Sigmoid colon (tissue), 7 donors: ENCODE measurements at places on chromosomes 13 and 19. TPM values are rescaled to one million over a fixed set of nuclear protein-coding genes. Genes with fewer than 3 reads are reported as not detected.

- DNase-seq = no peak
Measured at GRCh38 chr13:37175996-37176395, 70.5 kb upstream of the CSNK1A1L start.

- no peak for DNase-seq
Measured at GRCh38 chr13:29429286-29429900, 166.1 kb downstream of the SLC7A1 start.

GRCh38 chr19:45866400-45867176 lies 2.5 kb downstream of the FOXA3 start:
- no peak for DNase-seq

GRCh38 chr19:2271234-2272103 lies 10.5 kb downstream of the PEAK3 start:
- no peak for DNase-seq

- DNase-seq = no peak
Measured at GRCh38 chr13:83780227-83780626, 102.0 kb downstream of the SLITRK1 start.

- DNase-seq = no peak
Measured at GRCh38 chr13:40152145-40152544, 496.7 kb downstream of the COG6 start.

DNA sequence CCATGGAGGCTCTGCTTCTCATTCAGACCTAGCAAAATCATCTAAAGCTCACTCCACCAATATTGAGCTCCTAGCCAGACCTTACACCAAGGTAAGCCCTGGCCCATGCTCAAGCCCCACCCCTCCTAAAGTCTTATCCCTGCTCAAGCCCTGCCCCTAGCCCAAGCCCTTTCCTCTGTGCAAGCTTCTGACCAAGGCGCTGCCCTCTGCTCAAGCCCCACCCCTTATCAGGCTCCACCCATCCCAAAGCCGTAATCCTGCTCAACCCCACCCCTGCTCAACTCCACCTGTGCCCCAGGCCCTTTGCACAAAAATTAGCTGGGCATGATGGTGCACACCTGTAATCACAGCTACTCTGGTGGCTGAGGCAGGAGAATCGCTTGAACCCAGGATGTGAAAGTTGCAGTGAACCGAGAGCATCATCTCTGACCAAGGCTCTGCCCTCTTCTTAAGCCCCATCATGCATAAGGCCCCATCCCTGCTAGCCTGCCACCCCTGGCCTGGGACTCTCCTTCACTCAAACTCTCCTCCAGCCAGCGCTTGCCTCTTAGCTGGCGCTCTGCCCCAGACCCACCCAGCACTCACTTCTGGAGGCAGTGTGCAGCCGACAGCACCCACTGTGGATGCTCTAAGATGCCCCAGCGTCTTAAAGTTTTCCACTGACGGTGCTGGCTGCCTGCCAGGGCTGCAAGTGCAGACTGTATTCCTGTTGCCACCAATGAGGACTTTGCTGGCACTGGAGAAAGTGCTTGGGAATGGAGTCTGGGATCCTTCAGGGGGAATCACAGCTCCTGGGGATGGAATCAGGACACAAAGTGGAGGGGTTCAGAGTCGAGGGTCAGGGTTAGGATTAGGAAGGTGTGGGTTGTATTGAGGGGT lies 16.5 kb downstream of the KLK4 start:
- DNase-seq = peak; percentile 84

DNA sequence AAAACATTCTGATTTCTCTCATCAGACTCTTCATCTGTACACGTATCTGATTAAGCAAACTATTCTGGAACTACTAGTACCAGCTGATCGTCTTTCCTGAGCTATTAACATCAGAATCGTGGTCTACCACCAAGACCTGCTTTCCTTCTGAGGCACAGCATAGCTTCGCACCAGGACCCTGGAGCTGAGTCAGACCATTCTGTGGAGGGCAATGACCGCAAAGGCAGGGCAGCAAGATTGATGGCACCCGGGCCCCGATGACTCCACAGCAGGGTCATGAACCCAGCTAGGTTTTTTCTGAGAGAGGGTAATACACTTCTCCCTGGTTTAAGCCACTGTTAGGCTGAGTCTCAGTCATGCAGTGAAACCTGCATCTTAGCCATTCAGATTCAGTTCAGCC lies 158.7 kb upstream of the GPR12 start:
- DNase-seq = no peak

GRCh38 chr13:110334256-110334655 lies 27.2 kb downstream of the COL4A2 start:
- DNase-seq = peak; percentile 69

- DNase-seq = no peak
Measured at GRCh38 chr13:45925151-45925550, 73.6 kb upstream of the SIAH3 start.

DNA sequence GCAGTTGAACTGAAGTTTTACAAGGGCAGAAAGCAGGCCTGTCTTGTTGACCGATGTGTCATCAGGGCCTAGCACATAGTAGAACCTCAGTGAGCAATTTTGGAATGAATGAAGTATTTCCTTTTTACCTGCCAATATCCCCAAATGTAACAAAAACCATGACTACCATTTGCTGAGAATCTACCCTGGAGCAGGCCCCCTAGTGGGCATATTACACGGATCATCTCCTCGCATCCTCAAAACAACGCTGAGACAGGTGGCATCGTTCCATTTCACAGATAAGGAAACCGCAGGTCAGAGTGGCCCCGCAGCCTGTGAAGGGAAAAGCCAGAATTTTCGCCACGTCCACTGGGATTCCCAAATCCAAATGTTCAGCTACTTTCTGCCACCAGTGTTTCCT lies 77.9 kb downstream of the CACNA1A start:
- DNase-seq = no peak

- DNase-seq = no peak
Measured at GRCh38 chr13:50236898-50237318, 221.7 kb downstream of the KCNRG start.

DNA sequence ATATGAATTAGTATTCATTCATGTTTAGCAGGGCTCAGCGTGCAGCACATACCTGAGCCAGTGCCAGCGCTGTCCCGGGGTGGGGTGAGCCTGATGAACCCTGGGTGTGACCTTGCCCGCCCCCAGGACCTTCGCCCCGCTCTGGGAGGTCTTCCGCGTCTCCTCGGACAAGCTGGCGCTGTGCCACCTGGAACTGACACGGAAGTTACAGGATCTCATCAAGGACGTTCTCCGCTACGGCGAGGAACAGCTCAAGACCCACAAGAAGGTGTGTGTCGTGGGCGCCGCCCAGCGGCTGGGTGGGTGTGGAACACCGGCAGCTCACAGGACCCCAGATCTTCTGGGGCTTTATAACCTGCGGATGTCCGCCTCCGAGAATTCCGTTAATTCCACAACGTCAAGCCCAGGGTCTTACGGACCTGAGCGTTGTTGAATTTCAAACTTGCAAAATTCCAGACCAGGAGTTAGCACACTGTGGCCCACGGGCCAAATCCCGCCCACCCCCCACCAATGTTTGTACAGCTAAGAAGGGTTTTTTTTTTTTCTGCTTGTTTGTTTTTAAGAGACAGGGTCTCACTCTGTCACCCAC lies 15.4 kb downstream of the FCHO1 start:
- peak; percentile 81 for DNase-seq

C1QTNF9 gene
- total RNA-seq = 2.2 TPM

MEGF8 gene
- total RNA-seq = 21.6 TPM

ACP5 gene
- 7.6 TPM for total RNA-seq

PRSS57 gene
- total RNA-seq = not detected
